Activated CD8-positive, alpha-beta memory T cell treated with anti-CD3 and anti-CD28 coated beads, Interleukin-2, amount 10 ng/mL, durations not matched to agents 7 days and 5 days (primary cell): ENCODE measurements at places on chromosomes 7 and 10. TPM values are rescaled to one million over a fixed set of nuclear protein-coding genes. Genes with fewer than 3 reads are reported as not detected.
A peak's percentile ranks its signal among the peaks of the same experiment; 100 is the strongest.

GRCh38 chr7:105219771-105220160 lies 169.0 kb downstream of the SRPK2 start:
- no peaks in the 10 kb centered on the region for H3K27me3 ChIP-seq
- H3K4me1 ChIP-seq: peaks cover 9% of the 10 kb centered on the region
- no peak overlapping the region for H3K4me3 ChIP-seq
- no peak overlapping the region for H3K27ac ChIP-seq
- H3K36me3 ChIP-seq: peaks cover 13% of the 10 kb centered on the region
- DNase-seq: no peak

Gene STEAP1B
- total RNA-seq: 0.37 TPM

Gene FAM25C
- not detected for total RNA-seq

DNA sequence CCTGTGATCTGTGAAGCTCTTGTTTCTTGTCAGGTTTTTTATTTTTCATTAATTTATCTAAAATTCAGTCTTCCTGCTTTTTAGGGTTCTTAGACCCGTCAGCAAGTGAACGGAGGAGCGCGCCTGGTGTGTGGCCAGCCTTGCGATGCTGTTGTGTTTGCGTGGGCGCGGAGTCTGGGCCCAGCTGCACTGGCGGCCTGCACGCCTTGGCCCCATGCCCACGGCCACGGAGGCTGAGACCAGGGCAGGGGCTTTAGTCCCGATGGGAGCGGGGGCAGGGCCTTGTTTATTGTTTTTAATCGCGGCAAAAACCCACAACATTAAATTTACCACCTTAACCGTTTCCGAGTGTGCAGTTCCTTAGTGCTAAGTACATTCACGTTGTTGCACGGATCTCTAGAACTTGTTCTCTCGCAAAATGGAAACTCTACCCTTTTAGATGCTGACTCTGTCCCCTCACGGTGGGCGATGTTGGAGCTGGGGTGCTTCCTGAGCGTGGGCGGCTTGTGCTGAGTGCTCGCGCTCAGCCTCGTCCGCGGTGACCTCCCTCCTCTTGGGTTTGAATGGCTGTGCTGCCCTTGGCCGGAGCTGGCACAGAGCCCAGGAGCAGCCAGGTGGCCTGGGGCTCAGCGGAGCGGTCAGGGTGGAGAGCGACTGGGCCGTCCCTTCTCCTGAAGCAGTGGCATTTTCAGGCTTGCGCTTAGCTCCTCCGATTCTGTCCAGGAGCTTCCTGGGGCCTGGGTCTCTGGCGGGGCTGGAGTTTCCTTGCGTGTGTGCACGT lies 69.1 kb downstream of the INPP5A start:
- H3K4me1 ChIP-seq: peaks cover 3% of the 10 kb centered on the region
- H3K36me3 ChIP-seq: no peaks in the 10 kb centered on the region
- no peaks in the 10 kb centered on the region for H3K27me3 ChIP-seq
- no peak overlapping the region for H3K27ac ChIP-seq
- no peak for DNase-seq
- H3K4me3 ChIP-seq: no peak overlapping the region

- DNase-seq: no peak
- H3K4me1 ChIP-seq: peaks cover 28% of the 10 kb centered on the region
- no peak overlapping the region for H3K4me3 ChIP-seq
- H3K27ac ChIP-seq: peak overlapping the region; percentile 74
- no peaks in the 10 kb centered on the region for H3K36me3 ChIP-seq
Observed at GRCh38 chr10:6999232-6999925, 411.5 kb downstream of the SFMBT2 start.

DNA sequence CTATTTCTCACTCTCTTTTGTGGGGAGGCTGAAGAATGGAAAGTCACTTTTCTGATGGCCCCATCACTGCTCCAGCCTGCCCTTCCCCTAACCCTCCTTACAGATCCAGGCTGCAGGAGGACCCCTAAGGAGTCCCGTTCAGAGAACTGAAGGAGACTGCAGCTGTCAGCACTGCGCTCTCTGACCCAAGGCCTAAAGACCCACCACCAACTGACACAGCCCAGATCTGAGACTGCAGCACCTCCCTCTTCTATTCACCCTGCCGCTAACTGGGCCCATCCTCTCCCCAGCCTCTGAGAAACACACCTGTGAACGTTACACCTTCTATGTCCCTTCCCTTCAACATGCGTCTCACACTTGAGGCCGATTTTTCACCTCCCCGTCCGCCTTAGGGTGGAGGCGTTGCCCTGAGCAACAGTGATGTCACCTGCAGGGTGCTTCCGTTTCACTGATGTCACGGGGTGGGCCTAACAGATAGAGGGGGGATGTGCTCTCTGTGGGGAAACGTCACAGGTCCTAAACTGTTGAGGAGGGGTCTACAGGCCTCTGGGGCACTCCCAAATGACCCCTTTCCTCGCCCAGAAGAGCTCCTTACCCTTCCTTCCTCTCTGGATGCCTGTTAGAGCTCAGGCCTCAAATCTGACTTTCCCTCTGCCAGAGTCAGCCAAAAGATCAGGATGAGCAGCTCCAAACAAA lies 5.1 kb downstream of the ITPRIP start:
- no peaks in the 10 kb centered on the region for H3K27me3 ChIP-seq
- H3K4me3 ChIP-seq: no peak overlapping the region
- H3K4me1 ChIP-seq: peaks cover 78% of the 10 kb centered on the region
- peak; percentile 75 for DNase-seq
- peaks cover 10% of the 10 kb centered on the region for H3K36me3 ChIP-seq

Gene ACHE
- not detected for total RNA-seq

DNA sequence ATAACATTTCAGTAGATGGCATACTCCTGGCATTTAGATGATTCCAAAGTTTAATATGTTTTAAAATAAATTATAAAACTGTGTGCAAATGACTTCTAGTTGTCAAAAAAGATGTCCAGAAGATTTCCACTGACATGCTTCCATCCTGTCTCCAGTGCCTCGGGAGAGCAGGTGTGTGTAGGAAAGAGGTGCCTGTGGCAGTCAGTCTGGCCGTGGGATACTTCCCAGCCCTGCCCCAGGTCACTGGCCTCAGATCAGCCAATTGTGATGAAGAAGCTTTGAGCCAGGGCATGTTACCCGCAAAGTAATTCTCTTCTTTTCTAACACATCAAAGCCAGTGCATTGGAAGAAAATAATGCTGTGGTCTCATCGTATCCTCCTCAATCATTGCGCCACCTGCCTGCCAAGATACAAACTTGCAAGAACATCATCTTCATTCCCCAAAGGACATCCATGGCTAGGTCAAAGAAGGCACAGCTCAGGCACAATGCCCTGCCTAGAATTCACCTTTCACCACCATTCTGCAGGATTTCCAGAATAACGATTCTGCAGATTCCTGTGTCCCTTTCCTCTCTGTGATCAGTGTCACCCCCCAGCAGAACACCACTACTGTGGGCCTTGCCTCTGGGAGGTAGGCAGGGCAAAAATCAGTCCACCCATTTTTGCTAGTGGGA lies 6.3 kb upstream of the KCNMA1 start:
- H3K4me3 ChIP-seq: no peak overlapping the region
- H3K27ac ChIP-seq: no peak overlapping the region
- peaks cover 3% of the 10 kb centered on the region for H3K4me1 ChIP-seq
- H3K36me3 ChIP-seq: no peaks in the 10 kb centered on the region

DNA sequence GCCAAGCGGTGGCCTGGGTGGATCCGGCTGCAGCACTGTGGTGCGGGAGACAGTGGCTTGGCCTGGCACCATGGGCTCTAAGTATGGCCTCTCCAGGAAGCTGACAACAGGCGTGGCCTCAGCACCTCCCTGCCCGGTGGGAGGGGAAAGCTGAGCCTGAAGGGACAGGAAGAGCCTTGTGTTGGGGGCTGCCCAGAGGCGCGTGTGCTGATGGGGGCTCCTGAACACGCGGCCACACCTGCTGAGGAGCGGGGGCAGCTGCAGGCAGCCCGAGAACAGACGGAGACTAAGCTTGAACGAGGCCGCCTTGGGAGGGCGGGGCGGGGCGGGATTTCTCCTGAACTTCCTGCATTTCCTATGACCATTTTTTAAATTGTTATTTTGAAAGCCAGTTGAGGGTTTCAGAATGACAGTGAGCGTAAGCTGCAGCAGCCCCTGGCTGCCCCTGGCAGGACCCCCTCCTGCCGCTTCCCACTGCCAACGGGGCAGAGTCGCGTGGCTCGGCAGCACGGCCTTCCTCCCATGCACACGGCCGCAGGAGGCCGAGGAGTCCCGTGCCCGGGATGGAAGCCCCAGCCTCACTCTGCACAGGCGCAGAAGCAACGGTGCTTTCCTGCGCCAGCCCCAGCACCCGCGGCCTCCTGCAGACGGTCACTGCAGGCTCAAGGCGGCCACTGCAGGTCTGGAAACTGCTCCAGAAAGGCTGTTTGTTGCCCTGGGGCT lies 43.2 kb downstream of the DPYSL4 start:
- DNase-seq: peak; percentile 75
- H3K27ac ChIP-seq: peak overlapping the region; percentile 86
- H3K4me1 ChIP-seq: peaks cover 37% of the 10 kb centered on the region
- no peaks in the 10 kb centered on the region for H3K27me3 ChIP-seq

GRCh38 chr7:77657427-77658224 lies 38.6 kb upstream of the RSBN1L start:
- no peaks in the 10 kb centered on the region for H3K36me3 ChIP-seq
- DNase-seq: no peak
- no peaks in the 10 kb centered on the region for H3K4me1 ChIP-seq
- no peaks in the 10 kb centered on the region for H3K27me3 ChIP-seq
- H3K4me3 ChIP-seq: no peak overlapping the region

DNA sequence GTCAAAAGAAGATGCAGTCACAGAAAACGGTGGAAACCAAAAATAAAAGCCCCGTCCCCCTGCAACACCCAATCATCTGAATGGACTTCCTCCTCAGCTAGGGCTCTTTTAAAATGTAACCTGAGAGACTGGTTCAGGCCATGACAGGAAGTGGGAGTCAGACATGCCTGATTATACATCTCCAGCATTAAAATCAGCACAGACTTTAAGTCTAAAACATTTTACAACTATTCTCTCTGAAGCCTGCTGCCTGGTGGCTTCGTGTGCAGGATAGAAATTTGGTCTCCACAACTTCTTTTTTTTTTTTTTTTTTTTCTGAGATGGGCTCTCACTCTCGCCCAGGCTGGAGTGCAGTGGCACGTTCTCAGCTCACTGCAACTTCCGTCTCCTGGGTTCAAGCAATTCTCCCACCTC lies 30.3 kb downstream of the HACD1 start:
- H3K36me3 ChIP-seq: no peaks in the 10 kb centered on the region
- H3K27me3 ChIP-seq: peaks cover 10% of the 10 kb centered on the region
- peaks cover 9% of the 10 kb centered on the region for H3K4me1 ChIP-seq
- peak overlapping the region; percentile 36 for H3K27ac ChIP-seq
- DNase-seq: no peak
- H3K4me3 ChIP-seq: peak overlapping the region; percentile 34

DNA sequence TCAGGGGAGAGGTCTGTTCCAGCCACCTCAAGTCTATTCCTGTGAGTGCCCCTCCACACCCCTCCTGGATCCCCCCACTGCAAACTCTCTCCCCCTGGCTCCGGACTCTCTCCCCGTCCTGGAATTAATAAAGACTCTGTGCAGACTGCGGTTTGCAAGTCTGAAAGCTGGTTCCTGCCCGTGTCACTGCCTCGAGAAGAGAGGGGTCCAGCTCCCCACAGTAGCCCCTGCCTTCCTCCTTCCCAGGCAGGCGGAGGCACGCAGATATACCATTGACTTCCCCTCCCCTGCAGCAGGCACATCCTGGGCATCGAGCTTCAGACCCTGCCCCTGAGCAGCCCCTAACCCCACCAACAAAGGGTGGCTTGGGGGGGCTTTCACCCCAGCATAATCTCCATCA lies 2.2 kb upstream of the ELN start:
- H3K4me1 ChIP-seq: peaks cover 3% of the 10 kb centered on the region
- H3K27me3 ChIP-seq: peaks cover 48% of the 10 kb centered on the region
- H3K36me3 ChIP-seq: no peaks in the 10 kb centered on the region
- no peak overlapping the region for H3K27ac ChIP-seq

- no peak for DNase-seq
- H3K27me3 ChIP-seq: peaks cover 8% of the 10 kb centered on the region
- H3K4me1 ChIP-seq: no peaks in the 10 kb centered on the region
- no peaks in the 10 kb centered on the region for H3K36me3 ChIP-seq
Observed at GRCh38 chr10:69855346-69856111, 53.8 kb downstream of the COL13A1 start.

- no peak overlapping the region for H3K27ac ChIP-seq
- DNase-seq: no peak
- H3K4me3 ChIP-seq: no peak overlapping the region
- H3K27me3 ChIP-seq: peaks cover 5% of the 10 kb centered on the region
Observed at GRCh38 chr7:155578016-155578415, 31.7 kb upstream of the CNPY1 start.

GRCh38 chr7:95772771-95773581 lies 622 bp downstream of the DYNC1I1 start:
- no peak overlapping the region for H3K27ac ChIP-seq
- H3K4me3 ChIP-seq: no peak overlapping the region
- no peak for DNase-seq
- H3K36me3 ChIP-seq: peaks cover 1% of the 10 kb centered on the region
- H3K4me1 ChIP-seq: peaks cover 4% of the 10 kb centered on the region
- peaks cover 32% of the 10 kb centered on the region for H3K27me3 ChIP-seq

Gene DBF4
- total RNA-seq: 85.5 TPM

Gene NCF1
- 0.30 TPM for total RNA-seq

- DNase-seq: no peak
- H3K27ac ChIP-seq: no peak overlapping the region
- no peaks in the 10 kb centered on the region for H3K36me3 ChIP-seq
- no peaks in the 10 kb centered on the region for H3K27me3 ChIP-seq
Observed at GRCh38 chr10:67780759-67781538, 57.0 kb downstream of the DNAJC12 start.

Gene RTKN2
- 3.8 TPM for total RNA-seq

DNA sequence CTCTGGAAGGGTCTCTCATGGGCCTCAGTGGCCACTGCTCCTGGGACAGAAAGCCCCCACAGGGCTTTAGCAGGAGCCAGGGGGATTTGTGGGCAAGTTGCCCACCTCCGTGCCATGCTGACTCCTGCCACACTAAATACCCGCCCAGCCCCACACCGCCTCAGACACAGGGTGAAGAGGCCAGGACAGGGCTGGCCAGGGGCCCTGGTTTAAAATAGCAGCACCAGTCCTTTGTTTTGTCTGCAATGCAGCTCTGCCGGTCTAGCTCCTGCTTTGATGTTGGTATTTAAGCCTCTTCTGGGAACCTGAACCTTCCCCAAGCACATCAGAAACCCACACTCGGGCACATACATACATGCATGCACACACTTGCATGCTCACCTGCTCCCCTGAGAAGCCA lies 14.4 kb upstream of the TNRC18 start:
- H3K27me3 ChIP-seq: peaks cover 5% of the 10 kb centered on the region
- H3K36me3 ChIP-seq: no peaks in the 10 kb centered on the region

Gene NUTM2E
- 0.28 TPM for total RNA-seq

GRCh38 chr10:70540789-70541360 lies 61.7 kb downstream of the PRF1 start:
- no peak overlapping the region for H3K27ac ChIP-seq
- no peaks in the 10 kb centered on the region for H3K4me1 ChIP-seq
- no peak for DNase-seq
- no peak overlapping the region for H3K4me3 ChIP-seq
